ENCODE measurements at places on chromosomes 1 and 21.
A peak's percentile ranks its signal among the peaks of the same experiment; 100 is the strongest.

- no peak for DNase-seq
Measured at GRCh38 chr1:203660069-203660468, 33.4 kb downstream of the ATP2B4 start.

GRCh38 chr1:173920861-173921260 is 3.7 kb upstream of the SERPINC1 start:
- no peak for DNase-seq

- no peak for DNase-seq
Measured at GRCh38 chr1:91827087-91827458, 58.9 kb downstream of the TGFBR3 start.

DNA sequence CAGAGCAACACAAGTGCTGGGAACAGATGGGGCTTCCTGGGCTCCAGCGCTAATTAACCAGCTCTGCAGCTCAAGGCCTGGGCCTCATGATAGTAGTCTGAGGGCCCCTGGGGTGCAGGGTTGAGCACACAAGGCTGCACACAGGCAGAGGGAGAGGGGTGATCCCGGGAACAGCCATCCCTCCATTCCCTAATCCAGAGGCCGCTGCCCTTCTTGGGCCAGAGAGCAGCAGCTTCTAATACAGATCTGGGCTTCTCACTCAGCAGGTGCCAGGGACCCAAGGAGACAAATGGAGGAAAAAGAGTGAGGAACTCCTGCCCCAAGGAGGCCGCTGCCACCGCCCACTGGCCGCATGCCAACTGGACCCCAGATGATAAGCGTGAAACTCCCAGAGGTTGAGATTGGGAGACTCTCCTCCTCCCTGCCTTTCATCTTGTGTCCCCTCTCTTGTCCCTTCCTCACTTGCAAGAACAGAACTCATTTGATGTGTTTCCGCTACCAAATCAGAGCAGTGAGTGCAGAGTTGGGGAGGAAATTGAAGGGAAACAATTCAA is 58.0 kb upstream of the IFNAR2 start:
- no peak for DNase-seq

DNA sequence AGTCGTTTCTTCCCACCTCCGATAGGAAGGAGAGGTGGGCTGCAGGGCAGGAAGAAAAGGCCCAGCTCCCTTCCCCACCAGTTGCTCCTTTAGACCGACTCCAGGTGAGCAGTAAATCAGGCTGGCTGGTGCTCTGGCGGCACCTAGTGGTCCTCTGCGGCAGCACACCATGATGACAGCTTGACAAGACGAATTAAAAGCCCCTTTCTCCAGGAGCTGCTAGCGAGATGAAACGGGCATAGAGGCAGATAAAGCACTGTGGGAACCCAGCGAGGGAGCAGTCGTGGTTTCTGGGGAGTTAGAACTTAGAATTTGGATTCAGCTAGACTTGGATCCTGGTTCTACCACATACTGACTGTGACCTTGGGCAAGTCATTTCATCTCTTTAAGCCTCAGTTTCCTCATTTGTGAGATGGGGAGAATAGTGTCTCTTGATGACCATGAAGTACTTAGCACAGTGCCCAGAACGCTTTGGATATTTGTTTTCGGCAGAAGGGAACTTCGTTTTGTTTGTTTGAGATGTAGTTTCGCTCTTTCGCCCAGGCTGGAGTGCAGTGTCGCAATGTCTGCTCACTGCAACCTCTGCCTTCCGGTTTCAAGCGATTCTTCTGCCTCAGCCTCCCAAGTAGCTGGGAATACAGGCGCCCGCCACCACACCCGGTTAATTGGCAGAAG is 21.8 kb upstream of the COL9A2 start:
- peak; percentile 89 for DNase-seq

- DNase-seq: no peak
Measured at GRCh38 chr1:230159580-230159979, 92.5 kb downstream of the GALNT2 start.

All from CD4-positive, alpha-beta T cell treated with Interferon gamma for 1 hour (primary cell).